Cardiac septum (tissue), 1 donor: ENCODE measurements at places on chromosomes 6 and 20.

GRCh38 chr20:60761056-60761455 is 491.0 kb upstream of the CDH4 start:
- no peak for DNase-seq

DNA sequence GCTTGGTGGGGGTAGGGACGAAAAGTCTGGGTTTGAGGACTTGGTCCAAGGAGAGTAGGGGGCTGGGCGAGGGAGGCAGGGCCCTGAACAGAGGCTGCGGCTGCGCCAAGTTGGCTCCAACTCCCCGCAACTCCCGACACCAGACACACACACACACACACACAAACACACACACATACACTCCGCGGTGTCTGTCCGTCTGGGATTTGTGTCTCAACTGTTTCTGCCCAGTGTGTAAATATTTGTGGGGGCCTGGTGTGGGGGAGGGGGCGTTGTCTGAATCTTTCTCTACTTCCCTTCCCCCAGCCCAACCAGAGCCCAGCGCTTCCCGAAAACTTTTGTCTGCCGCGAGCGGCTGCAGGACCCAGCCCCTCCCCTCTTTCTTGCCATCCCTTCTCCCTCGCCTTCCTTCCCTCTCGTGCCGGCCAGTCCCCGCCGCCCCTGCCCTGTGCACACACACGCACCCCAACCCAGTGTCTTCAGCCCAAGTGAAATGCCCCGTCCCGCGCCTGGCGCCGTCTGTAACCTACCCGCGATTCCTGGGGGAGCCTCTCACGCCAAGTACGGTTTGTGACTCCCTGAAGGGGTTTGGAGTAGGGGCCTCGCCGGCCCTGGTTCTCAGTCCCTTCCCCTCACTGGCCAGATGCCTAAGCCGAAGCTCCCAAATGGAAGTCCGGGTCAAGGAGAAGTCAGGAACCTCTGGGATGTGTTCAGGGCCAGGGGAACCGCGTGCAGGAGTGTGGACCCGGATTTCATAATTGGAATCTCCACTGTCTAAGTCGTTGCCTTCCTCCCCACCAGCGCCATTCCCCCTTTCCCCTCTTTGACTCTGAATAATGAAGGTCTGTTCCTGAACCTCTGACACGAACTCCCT is 904 bp downstream of the MDFI start:
- no peak for DNase-seq

DNA sequence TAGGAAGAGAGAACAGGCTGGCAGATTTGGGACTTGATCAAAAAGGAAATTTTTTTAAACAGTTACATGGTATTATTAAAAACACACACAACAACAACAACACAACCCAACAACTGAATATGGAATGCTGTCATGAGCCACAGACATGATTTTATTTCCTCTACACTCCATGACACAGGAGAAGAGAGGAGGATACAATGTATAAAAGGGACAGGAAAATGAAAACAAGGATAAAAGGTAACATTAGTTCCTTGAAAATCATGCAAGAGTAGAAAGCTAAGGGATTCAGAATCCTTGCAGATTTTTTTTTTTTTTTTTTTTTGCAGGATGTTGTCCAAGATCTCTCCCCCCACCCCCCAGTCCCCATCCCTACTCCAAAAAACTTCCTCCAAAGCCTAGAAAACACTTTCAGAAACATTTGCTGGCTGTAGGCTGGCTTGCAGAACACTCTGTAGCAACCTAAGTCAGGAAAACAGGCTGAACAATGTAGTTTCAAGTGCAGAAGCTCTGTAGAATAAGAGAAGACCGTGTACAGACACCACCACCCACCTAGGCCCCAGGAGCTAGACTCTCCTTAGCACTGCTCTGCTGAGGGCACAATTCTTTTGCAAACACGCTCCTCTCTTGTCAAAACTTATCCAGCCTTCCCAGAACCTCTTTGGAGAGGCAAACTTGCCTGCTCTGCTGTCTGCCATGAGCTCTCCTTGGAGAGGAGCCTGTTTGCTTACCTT is 845 bp downstream of the ZMYND8 start:
- no peak for DNase-seq

DNA sequence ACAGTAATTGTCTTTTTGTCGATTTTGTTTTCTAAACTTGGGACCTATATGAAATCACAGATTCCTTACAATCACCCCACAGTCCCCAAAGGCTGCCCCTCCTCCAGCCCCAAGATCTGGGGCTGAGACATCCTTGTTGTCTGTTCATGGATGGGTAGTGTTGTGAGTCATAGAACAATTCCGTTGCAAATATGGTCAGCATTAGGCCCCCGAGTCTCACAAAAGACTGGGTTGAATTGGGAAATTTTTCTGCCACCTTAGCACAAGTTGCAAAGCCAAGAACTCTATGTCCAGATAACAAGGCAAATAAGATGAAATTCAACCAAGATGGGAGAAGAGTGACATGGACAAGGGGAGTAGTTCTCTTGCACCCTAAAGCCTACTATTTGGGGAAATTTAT is 10.5 kb upstream of the TAB2 start:
- DNase-seq: no peak

DNA sequence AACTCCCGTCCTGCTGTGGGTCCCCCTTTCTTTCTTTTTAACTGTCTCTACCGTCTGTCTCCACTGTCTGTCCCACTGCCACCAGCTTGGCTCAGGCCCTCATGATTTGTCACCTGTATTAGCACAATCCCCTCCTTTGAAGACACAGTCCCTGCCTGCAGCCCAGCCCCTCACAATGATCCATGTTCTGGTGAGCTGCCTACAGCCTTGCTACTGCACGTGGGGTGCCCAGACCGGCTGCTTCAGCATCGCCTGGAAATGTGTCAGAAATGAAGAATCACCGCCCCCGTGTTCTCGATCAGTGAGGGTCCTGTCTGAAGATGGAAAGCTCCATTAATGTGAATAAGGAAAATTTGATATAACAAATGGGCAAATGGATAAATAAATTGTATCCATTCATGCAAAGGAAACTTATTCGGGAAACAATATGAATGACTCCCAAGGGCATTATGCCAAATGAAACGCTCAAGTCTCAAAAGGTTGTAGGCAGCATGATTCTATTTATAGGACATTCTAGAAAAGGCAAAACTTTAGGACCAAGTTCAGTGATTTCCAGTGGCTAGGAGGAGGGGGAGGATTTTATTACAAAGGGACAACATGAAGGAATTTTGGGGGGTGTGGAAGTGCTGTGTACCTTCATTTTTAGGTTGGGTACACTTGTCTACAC is 59.4 kb upstream of the CD83 start:
- DNase-seq: no peak

GRCh38 chr20:32461836-32462600 is 103.9 kb downstream of the ASXL1 start:
- no peak for DNase-seq

GRCh38 chr6:118281291-118281690 is 266.8 kb upstream of the PLN start:
- DNase-seq: no peak

DNA sequence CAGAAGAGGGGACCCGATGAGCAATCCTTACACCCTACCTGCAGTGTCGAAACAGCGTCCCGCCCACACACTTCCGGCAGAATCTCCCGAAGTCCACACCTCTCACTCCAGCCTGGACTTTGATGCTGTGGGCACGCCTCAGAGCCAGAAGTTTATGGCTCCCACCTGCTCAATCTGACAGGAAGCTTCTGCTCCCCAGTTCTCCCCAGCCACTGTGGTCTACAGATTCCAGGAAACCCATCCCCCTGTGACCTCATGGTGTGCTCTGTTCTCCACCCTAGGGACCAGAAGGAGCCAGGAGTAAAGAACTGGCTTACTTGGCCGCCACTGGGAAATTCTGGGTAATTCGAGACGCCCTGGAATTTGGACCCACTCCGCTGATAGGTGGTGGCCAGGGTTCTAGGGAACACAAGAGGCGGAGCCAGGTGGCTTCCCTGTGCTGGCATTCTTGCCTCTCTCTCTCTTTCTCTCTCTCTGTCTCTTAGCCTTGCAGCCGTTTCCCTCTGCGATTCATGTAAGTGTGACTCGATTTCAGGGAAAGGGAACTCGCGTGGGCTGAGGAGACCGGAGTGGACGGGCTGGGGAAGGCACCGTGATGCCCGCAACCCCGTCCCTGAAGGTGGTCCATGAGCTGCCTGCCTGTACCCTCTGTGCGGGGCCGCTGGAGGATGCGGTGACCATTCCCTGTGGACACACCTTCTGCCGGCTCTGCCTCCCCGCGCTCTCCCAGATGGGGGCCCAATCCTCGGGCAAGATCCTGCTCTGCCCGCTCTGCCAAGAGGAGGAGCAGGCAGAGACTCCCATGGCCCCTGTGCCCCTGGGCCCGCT is at the start of gene TRIM15:
TRIM15 (plus strand) TSS at position 457 of the 828 bp plus-strand sequence; CDS start at position 596, 139 bp downstream.
- DNase-seq: no peak

DNA sequence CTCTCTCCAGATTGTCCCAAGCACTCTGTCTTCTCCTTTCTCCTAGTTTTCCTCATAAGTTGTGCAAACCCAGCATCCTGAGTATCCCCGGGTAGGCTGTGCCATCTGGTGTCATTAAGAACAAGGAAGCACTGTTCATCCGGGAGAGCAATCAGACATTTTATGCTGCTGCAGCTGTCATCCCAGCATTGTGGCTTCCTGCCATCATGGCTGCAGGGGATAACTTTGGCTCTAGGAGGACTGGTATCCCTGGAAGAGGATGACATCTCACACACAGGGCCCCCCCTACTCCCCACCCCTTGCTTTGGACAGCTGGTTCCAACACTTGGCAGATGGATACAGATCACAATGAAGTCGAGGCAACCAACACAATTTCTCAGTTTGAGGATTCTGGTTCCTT is 1195.1 kb upstream of the MAP3K7 start:
- no peak for DNase-seq

- DNase-seq: no peak
Observed at GRCh38 chr6:5468586-5468985, 207.3 kb downstream of the FARS2 start.

DNA sequence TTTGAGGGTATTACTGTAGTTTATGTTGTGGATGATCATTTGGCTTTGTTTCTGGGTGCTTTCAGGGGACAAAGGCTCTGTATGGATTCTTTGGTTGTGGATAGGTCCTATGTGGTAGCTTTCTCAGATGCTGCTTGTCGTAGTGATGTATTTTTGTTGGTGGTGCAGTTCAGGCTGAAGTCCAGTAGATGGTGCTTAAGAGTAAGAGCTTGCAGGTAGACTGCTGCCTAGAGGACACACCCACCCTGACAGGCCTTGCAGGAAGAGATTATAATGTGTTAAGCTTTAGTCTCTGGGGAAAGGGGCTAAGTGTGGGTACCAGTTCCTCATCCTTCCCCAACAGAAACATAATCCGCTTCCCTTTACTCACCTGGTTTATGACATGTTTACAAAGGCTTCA is 62.6 kb upstream of the ADGRB3 start:
- no peak for DNase-seq

DNA sequence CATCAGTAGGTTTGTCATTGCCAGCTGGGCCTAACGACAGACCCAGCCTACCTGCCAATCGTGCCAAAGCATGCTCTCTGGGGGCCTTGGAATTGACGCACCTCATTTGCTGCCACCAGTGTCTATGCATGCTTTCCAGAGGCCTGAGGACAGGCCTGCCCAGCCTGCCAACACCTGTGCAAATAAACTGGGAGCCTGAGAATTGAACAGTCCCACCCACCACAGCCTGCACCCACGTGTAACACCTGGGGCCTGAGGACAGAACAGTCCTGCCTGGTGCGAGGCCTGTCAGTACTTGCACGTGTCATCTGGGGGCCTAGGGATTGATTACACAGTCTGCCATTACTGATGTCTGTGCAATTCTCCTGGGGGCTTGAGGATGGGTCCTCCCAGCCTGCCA is 6.2 kb upstream of the RNF217 start:
- DNase-seq: no peak

DNA sequence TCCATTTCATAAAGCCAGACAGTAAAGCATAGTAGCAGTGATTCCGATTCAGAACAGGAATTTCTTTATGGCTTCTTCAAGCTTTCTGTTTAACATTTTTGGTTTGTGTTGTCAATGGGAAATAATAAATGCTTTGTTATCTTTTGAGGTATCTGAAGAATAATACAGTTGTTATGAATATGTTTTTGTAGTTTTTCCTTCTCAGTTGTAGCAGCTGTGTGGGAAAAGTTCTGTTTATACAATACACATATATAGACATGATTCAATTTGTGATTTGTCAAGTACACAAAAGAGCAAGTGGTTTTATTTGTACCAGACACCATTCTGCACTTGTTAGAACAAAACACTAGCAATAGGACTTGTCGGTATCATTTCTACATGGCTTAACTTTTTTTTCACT is 96.6 kb downstream of the CDYL start:
- no peak for DNase-seq

- DNase-seq: no peak
Observed at GRCh38 chr6:53313784-53314400, 34.9 kb downstream of the ELOVL5 start.

- no peak for DNase-seq
Observed at GRCh38 chr6:38040254-38040653, 220.7 kb downstream of the ZFAND3 start.

GRCh38 chr6:153108315-153108714 is 22.8 kb downstream of the RGS17 start:
- no peak for DNase-seq

- no peak for DNase-seq
Observed at GRCh38 chr20:58227391-58228102, 906 bp downstream of the ANKRD60 start.

DNA sequence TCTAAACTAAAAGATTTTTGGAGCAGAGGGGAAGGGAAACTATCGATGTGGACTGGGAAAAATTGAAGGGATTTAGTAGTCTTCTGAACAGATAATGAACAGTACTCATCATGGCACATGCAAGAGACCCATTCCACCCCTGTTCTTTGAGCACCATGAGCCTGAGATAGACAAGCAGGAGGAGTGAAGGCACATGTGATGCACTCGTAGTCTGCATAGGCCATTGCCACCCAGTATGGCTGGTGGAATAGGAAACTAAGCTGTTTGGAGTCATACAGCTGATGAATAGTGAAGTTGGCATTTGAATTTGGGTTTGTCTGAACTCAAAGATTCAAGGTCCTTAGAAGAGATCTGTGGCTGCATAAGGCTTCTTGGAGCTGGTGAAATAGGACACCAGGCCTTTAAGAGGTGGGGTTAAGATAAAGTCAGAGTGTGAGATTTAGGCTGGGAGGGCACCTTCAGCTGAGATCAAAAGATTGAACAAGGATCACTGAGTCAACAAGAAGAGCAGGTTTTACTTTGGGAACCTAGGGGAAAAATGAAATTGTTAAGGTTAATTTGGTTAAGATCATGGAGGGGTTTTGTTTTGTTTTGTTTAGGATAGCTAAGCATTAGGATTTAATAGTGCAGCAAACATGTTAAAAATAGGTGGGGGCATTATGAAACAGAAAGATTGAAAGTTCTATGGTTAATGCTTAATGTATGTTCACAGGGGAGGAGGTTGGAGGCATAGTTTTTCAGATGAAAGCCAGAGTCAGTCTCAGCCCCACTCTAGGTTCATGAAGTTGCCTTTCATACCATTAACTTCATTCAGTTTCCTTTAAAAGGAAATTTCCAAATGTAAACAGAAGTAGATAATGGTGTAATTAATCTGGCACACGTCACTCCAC is 148.8 kb downstream of the ARID1B start:
- no peak for DNase-seq

GRCh38 chr6:20791944-20792343 is 257.7 kb downstream of the CDKAL1 start:
- no peak for DNase-seq
